Putamen (tissue), 1 donor: ENCODE measurements at places on chromosomes 3 and 15.

DNA sequence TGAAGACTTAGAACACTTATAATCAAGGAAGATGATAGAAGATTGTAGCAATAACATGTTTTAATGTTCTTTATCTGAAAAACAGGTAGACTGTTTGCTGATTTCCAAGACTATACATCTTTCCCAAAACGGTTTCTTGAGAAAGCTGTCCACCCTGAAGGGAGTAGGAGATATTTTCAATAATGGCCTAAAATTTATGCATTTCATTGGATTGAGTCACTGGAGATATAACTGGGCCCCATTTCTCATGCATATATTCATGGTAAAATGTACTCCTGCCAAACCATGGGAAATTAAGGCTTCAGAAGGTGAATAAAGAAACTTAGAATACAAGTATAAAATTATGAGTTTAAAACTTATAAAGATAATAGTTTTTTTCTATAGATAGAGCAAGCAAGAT lies 143.9 kb downstream of the LSAMP start:
- DNase-seq, result no peak

DNA sequence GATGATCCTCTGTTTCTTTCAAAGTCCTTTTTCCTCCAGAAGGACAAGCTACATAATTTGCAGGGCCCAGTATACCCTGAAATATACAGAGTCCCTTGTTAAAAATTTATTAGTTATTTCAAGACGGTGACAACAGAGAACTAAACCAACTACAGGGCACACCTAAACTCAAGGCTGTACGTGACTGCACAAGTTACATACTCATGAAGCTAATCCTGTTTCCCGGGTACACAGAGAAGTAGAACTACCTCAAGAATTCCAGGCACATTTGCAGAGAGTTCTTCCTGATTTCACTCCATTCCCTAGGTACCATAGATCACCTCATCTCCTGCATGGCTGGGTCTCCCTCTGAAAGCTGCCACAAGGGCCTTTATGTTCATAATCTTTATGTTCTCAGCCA lies 279.4 kb upstream of the ARL6 start:
- DNase-seq, result no peak

GRCh38 chr15:57421551-57421950 lies 45.2 kb downstream of the CGNL1 start:
- DNase-seq, result no peak

DNA sequence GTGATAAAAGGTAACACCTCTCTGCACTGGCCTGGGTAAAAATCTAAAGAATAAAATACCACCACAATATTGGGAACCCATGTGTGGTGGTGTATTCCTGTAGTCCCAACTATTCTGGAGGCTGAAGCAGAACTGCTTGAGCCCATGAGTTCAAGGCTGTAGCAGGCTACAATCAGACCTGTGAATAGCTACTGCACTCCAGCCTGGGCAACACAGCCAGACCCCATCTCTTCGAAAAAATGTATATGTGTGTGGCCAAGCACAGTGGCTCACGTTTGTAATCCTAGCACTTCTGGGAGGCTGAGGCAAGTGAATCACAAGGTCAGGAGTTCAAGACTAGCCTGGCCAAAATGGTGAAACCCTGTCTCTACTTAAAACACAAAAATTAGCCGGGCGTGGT lies 1.8 kb upstream of the RPL14 start:
- DNase-seq, result no peak

DNA sequence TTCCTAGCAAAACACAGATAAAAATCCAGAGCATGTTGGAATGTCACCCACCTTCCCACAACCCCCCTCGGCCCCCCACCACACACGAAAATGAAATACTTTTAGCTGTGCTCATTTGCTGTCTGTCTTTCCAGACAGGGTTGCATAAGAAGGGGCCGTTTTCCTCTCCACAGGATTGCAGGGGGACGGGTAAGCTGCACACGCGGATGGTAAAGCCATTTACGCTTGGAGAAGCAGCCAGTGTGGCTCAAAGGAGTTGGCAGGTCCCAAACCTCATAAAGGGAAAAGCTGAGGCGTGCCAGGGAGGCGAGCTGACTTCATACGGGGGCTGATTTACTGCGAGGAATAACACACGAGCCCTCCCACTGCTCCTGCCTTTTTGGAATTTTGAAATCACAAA lies 47.4 kb upstream of the ITGA11 start:
- DNase-seq, result no peak

- DNase-seq, result no peak
These were observed 106.7 kb downstream of the MYO5A start for GRCh38 chr15:52422001-52422400.

DNA sequence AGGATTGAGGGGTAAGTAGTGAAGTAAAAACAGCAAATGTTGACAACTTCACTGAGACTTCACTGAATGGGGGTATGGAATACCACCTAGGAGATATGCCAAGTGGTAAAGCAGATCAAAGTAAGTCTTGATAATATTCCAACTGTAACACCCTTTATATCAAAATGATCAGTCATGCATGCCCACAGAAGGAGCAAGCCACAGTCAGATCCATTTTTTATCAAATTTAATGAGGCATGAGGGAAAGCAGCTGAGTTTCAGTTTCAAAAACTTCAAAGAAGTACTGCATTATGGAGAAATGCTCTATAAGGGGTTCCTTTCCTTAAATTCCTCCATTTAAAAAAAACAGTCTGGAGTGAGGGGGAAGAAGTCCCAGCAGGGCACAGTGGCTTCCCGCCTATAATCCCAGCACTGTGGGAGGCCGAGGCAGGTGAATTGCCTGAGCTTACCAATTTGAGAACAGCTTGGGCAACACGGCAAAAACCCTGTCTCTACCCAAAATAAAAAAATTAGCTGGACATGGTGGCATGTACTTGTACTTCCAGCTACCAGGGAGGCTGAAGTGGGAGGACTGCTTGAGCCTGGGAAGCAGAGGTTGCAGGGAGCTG lies 56.9 kb downstream of the TJP1 start:
- no peak for DNase-seq

DNA sequence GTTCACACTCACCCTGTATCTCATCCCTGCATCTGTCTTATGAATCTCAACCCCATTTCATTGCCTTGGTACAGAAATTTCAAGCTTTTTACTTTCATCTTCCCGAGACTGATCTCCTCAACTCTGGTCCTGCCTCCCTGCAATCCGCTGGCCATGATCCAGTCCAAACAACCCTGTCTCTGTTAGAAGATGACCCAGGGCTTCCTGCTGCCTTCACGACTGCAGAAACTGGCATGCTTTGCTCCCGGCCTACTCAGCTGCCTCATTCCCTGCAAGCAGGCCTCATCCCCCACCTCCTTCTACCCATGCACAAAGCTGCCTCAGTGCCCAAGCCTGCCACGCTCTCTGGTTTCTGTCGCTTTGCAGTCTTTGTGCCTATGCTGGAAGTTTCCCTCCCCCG lies 12.4 kb downstream of the HES1 start:
- no peak for DNase-seq
